ENCODE measurements at places on chromosomes 1 and 21.

DNA sequence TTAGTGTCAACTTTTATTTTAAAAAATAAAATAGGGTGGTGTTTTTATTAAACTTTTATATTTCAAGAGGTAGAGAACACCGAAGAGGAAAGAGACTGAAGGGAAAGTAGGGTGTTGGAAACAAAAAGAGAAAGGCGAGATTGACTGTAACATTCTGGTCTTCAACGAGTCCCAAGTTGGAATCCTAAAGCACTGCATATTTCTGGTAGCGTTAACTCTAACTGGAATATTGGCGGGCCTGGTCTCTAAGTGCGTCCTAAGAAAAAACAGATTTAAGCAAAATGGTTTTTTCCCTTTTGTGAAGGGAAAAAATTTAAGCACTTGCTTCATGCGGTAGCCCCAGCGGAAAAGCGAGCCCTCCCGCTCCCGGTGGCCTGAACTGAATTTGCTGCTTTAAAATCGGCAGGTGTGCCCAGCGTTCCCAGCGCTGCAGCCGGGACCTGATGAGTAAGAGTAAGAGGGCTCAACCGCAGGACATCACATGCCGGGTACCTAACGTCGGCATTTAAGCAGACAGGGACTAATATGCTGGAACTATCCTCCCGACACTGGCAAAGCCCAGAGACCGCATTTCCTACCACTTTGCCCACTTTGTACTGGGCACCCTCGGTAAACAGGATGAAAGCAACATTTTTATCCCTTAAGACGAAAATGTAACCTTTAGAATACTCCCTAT, 30.5 kb upstream of the NFIA start:
- DNase-seq, result no peak

GRCh38 chr1:40638097-40639036, 27.1 kb downstream of the RIMS3 start:
- no peak for DNase-seq

DNA sequence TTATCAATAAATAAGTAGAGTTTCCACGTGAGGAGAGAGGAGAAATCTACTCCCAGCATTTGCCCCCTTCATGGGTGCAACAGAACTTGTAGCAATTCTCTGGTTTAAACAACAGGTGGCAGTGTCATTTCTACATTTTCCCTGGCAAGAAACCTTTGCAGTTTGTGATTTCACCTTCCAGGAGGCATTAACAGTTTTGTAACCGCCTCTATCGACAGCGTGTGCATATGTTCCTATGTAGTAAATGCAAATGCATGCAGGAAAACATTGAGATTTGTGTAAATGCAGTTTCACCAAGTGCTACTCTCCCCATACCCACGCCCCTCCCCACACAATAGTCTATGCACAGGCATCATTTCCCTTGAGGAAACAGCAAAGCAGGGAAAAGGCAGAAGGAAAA, 494.7 kb downstream of the SMYD3 start:
- no peak for DNase-seq

GRCh38 chr1:86858524-86859261, 55.2 kb downstream of the SELENOF start:
- no peak for DNase-seq

- DNase-seq, result no peak
Measured at GRCh38 chr1:1106510-1107221, 9.2 kb downstream of the C1orf159 start.

- DNase-seq, result no peak
Measured at GRCh38 chr1:21332554-21333311, 42.5 kb upstream of the ECE1 start.

DNA sequence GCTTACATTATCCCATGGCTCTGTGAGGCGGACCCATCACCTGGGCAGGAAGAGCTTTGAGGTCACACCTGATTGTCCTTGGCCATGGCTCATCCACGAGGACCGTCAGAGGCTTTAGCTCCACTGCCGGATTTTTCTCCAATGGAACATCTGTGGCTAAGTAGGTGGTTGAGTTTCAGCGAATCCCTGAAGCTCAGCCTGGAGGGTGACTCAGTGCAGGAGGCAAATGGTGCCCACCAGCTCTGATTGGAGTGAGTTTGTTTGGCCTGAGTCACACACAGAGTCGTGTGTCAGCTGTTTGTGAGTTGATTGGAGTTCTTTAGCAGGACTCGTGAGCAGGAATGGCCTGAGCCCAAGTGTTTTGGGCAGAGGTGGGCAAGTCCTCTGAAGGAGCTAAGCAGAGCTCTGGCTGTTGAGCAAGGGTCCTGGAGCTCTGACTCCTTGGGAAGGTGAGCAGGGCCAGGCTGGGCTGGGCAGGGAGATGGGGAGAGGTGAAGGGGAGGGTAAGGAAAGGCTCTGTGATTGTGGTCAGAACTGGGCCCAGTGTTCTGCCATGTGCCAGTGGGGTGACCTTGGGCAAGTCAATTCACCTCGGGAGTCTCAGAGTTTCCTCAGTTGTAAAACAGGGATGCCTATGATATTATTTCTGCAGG, 2.0 kb downstream of the SLC6A17 start:
- DNase-seq, result no peak

DNA sequence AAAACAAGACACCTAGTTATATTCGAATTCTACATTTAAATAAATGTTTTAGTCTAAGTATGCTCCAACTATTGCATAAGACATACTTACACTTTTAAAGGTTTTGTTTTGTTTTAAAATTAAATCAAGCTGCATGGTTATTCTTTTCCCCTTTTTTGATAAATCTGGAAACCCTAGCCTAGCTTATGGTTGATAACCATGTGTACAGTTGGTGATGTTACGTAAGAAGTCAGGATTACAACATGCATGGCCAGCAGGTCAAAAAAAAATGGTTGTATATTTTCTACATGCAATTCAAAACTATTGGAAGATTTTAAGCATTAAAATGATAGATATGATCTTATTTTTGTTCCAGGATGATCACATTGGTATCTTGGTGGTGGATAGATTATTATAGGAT, 1600.6 kb downstream of the PLA2G4A start:
- peak; percentile 21 for DNase-seq

DNA sequence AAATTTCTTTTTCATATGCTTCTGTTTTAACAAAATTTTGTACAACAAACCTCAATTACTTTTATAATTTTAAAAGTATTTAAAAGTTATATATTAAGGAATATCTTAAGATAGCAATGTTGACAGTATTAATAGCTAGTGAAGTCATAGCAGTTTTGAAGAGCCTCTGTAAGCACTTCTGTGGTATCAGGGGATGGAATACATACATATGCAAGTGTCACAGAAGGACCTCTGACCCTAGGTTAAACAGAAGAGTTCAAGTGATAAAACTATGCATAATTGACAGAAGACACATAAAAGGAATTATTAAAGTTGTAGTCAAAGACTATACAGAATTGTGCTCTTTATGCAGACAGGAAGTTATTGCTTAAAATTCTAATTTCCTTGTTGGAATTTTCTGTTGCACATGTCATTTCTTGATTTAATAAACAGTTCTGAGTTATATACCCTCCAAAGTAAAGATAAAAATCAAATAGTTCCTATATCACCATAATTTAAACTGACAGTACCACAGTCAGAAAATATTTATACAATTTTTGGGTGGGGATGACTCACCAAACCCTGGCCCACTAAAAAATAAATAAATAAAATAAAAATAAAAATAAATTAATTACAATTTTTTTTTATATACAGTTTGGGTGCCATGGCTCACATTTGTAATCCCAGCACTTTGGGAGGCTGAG, 27.1 kb downstream of the IPP start:
- DNase-seq, result no peak

DNA sequence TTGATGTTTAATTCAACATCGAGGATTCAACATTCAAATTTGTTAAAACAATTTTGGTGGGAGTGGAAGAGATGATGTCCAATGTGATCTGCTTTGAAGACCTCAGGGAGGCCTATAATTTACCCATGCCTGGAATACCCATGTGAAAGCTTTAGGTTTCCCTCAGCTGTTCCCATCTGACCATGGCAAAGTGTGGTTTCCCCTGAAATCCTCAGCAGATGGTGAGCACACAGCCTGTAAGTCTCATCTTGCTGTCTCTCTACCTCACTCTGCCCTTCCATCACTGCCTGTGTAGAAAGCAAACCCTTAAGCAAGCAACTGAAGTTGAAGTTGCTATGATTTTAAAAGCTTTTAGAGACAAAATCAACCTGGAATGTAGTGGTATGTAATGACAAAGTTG, 80.1 kb upstream of the ATF3 start:
- DNase-seq, result no peak

- no peak for DNase-seq
Measured at GRCh38 chr1:236201786-236202185, 59.4 kb downstream of the GPR137B start.

DNA sequence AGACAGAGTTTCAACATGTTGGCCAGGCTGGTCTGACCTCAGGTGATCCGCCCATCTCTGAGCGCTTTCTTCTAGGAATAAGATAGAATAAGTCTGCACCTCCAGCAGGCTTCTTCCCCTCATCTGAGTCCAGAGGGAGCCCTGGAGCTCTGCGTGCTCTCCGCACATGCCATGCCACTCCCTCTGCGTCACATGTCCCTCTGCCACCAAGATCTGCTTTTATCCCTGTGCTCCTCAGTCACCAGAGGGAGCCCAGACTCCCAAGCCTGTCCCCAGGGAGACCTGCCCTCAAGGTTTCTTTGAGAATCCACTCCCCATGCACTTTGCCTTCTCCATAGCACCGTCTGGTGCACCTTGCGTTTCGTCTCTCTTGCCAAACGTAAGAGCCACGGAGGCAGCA, 213.0 kb downstream of the CAMTA1 start:
- no peak for DNase-seq

- DNase-seq, result no peak
Measured at GRCh38 chr1:213245260-213245910, 194.3 kb downstream of the RPS6KC1 start.

DNA sequence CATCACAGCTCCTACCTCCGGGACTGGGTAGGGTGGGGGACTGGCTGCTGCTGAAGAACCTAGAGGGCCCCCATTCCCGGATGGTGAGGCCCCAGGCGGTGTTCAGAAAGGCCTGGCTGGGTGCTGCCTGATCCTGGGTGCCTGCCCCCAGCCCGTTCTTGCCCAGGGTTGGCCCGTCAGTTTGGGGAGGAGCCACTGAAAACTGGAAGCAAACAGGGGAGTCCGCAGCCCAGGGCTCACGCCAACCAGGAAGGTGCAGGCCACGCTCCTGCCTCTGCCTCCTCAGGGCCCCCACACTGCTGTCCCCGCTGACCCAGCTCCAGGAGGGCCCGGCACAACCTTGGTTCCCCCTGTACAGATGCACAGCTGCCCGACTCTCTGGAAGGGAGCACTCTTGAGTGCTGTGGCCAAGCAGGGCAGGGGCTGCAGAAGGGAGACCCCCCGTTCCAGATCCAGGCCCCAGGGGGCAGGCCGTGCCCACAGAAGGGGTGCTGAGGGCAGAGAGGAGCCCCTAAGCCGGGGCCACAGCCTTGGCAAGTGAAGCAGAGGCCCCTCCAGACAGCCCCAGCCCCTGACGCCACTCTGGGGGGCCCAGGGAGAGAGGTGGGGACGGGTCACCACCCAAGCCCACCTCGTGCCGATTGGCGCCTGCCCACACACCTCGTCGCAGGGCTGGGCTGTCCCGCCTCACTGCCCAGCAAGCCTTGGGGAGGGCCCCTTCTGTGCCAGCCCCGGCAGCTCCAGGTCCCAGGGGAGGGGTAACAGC, 5.5 kb downstream of the C1QTNF12 start:
- DNase-seq, result no peak

All from fibroblast of skin of left quadriceps (primary cell).